DMS 273 treated with DMSO at 0.1 percent for 48 hours (cell line): ENCODE measurements at places on chromosomes 16 and 17.

GRCh38 chr17:56707312-56708219, 114.1 kb downstream of the NOG start:
- DNase-seq: no peak

DNA sequence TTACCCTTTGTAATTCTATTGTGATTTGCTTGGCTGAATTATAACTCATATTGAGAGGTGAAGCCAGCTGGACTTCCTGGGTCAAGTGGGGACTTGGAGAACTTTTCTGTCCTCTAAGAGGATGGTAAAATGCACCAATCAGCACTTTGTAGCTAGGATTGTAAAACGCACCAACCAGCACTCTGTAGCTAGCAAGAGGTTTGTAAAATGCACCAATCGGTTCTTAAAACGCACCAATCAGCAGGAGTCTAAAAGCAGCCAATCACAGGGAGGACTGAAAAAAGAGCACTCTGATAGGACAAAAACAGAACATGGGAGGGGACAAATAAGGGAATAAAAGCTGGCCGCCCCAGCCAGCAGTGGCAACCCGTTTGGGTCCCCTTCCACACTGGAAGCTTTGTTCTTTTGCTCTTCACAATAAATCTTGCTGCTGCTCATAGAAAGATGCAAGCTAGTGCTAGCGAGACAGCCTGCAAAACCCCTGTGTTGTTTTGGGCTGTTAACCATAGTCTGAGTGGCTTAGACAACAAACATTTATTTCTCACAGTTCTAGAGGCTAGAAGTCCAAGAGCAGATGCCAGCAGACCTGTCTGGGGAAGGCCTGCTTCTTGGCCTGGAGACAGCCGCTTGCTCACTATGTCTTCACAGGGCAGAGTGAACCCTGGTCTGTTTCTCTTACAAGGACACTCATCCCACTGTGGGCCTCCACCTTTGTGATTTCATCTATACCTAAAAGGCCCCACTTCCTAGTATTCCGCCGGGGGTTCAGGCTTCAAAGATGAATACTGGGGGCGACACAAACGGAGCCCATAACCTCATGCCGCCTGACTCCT, 39.0 kb upstream of the CRISPLD2 start:
- no peak for DNase-seq

- no peak for DNase-seq
These were observed 22.2 kb downstream of the HS3ST4 start for GRCh38 chr16:25713785-25714570.

- no peak for DNase-seq
These were observed 611 bp downstream of the RRAD start for GRCh38 chr16:66924527-66925321.

GRCh38 chr16:67407788-67408452, 8.4 kb downstream of the ZDHHC1 start:
- no peak for DNase-seq

- DNase-seq: no peak
These were observed 214.6 kb downstream of the CCDC182 start for GRCh38 chr17:57530508-57530907.

GRCh38 chr16:80273635-80274538, 266.9 kb upstream of the DYNLRB2 start:
- DNase-seq: no peak
